Renal cortical epithelial cell (primary cell): ENCODE measurements at places on chromosomes 2 and 18. TPM values are rescaled to one million over a fixed set of nuclear protein-coding genes. Genes with fewer than 3 reads are reported as not detected.

The WNT10A gene
- 13.5 and 21.5 TPM in 2 replicates for total RNA-seq

The LDAH gene
- 26.4 and 28.2 TPM in 2 replicates for total RNA-seq

The NDUFS1 gene
- 188 and 301 TPM in 2 replicates for total RNA-seq

The GALNT5 gene
- total RNA-seq = 3.7 and 10.1 TPM in 2 replicates

The NT5C1B gene
- total RNA-seq = not detected in 2 replicates

The MREG gene
- 1.9 and 13.7 TPM in 2 replicates for total RNA-seq

GRCh38 chr2:191620144-191620543 is 57.8 kb upstream of the NABP1 start:
- DNase-seq = peak; percentile 98

DNA sequence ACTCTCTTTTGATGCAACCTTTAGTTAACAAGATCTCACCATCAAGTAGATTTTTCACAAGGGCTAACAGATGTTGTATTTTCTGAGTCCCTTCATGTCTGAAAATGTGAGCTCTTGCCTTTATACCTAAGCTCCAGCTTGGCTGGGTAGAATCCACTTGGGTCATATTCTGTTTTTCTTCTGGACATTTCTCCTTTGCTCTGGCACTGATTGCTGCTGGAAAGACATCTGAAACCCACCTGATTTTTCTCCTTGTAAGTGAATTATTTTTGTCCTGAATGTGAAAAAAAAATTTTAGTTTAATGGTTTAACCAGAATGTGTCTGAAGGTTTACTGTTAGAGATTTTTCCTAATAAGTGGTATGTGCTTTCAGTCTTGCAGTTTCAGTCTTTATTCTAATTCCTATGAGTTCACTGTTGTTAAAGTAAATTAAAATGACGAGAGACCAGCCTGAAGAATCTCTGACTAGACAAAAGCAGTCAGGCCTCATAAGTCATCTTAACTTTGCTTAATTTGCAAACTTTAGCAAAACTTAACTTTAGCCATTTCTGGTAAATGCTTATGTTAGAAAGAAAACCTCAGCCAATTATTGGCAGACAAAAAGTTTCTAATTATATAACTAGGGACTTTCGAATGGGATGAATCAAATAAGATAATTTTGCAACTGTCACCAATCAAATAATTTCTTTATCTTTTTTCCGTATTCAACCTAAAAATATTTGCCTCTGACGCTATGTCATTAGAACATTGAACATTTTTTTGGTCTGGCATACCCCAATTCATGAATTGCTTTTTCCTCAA is 70.8 kb downstream of the ACAA2 start:
- no peak for DNase-seq

GRCh38 chr2:128565441-128565840 is 246.8 kb upstream of the HS6ST1 start:
- DNase-seq = no peak

DNA sequence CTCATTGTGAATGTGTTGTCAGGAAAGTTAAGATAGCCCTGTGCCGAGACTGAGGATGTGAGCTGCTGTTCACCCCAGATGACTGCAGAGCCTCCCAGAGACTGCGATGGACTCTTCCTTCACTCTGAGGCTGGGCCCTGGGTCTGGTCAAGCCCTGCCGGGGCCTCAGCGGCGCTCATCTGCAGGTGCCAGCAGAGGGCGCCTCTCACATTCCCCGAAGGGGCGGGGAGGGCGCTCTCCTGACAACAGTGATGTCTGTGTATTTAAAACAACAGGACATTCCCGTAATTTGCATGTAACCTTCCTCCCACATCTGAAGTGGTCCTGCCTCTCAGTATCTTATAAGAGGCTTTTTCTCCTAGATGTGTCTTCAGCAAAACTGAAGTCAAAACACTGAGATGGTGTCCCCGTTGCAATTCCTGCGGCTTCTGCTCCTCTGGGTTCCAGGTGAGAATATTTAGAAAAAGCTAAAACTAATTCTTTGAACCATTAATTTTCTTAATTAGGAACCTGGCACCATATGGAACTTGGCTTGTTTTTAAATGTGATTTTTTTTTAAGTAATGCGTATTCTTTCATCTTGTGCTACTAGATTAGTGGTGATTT is 1377.9 kb downstream of the RPIA start:
- peak; percentile 0 for DNase-seq

DNA sequence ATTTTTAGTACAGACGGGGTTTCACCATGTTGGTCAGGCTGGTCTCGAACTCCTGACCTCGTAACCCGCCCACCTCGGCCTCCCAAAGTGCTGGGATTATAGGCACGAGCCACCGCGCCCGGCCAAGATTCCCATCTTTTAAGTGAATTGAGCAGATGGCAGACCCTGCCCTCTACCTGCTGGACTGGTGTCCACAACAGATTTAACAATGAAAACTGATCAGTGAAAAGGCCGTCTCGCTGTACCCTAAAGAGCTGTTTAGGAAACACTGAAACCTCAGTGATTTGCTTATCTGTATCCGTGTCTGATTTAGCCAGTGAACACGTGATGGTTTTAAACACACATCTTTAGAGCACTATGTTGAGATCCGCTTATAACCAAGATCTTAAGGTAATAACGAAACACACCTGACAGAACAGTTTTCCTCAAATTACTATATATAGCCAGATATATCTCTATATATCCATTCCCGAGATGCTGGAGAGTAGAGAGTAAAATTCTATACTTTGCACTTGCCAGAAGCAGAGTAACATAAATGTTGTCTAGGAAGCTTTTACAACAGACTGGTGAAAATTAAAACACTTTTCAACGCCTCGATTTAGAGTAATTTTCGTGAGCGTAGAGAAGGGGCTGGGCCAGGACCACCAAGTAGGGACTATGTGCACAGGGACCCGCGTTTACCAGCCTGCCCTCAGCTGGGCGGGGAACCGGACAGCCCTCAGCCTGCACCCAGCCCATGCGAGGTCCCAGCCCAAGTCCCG is 594 bp downstream of the FAM161A start:
- peak; percentile 34 for DNase-seq

DNA sequence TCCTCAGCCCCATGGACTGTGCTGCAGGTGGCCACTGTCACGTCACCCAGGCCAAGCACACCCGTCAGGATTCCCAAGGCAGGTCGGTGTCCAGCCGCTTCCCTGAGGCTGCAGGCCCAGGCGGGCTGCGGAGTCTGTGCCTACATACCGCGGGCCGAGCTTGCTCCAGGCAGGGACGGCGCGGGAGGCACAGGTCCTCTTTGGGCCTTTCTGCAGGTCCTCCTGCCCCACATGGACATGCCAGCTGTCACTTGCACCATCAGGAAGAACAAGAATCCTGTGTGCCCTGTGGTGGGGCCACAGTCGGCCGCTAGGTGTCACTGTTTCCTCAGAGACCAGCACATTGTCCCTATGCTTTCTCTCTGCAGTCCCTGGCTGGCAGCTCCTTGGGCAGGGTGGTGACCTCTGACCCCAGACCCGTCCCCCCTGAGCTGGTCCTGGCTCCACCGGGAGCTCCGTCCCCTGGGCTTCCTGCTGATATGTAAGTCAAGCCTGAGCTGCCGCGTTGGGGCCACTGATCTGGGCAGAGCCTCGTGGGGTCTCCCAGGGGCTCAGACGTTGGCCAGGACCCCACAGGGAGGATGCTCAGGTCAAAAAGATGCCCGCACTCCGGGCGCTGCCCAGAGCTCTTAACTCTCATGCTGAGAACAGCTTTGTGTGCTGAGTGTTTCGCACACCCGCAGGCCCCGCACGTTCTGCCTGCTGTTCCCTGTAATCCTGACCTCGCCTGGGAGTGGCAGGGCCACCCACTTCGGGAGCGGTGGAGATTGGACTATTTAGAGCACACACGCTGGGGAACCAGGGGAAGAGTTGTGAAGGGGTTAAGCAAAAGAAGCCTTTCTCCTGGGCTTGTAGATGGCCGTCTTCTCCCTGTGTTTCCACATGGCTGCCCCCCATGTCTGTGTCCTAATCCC is 17.3 kb upstream of the AGXT start:
- peak; percentile 53 for DNase-seq

DNA sequence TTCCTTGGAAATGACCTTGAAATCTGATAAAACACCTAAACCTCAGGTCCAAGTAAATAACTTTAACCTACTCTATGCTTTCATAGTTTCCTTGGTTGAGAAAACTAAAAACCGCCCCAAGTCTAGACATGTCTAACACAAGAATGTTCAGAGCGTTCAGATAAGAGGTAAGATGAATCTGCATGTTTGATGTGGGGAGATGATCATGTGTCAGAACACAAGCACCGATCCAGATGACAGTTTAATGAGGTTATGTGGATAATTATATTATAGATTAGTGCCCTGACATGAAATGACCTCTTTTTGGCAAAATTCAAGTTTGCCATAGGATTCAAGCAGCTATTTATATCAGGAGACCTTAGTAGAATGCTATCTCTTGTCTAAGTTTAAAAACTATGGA is 729.8 kb upstream of the SOX11 start:
- no peak for DNase-seq

- DNase-seq = peak; percentile 24
Observed at GRCh38 chr2:21118302-21118920, 5.4 kb upstream of the TDRD15 start.

GRCh38 chr2:146108993-146109392 is 1589.1 kb upstream of the ZEB2 start:
- no peak for DNase-seq
